Effector CD4-positive, alpha-beta T cell (primary cell): ENCODE measurements at places on chromosomes 7 and 10.

DNA sequence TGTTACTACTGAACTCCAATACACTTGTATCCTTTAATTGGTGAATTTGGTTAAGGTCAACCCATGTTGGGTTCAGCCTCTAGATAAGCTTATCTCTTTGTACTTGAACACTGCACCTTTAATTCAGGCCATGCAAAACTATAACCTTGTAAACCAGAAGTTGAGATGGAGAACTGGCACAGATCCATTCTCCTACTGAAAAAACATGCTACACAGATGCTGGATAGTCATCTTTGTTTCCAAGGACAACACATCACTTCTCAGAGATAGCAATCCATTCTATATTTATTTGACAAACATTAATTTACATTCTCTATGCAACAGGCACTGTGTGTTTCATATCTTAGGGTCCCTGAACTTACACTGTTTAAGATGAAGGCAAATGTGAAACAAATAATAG is 2.9 kb upstream of the CDK14 start:
- DNase-seq = no peak

GRCh38 chr10:49396666-49396999 is 744 bp upstream of the DRGX start:
- no peak for DNase-seq

- no peak for DNase-seq
Measured at GRCh38 chr7:142455392-142455791, 197.5 kb upstream of the PRSS58 start.

DNA sequence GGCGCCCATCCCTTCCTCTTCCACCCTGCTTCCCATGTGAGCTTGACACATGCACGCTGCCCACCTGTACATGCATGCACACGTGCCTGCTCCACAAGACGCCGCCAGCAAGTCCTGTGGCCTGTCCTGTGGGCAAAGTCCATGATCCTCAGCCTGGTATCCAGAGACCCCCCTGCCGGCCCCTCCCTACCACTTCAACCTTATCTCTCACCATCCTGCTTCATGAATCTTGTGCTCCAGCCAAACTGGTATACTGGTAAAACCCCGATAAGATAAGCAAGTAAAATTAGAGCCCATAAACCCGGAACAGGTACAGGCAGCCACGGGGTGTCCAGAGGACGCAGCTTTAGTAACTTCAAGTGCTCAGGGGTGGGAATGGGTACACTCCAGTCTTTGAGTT is 11.8 kb upstream of the TBXAS1 start:
- no peak for DNase-seq
